ENCODE measurements at places on chromosomes 12 and 14. TPM values are rescaled to one million over a fixed set of nuclear protein-coding genes. Genes with fewer than 3 reads are reported as not detected.

GRCh38 chr12:103799857-103800771 is 40.9 kb downstream of the NT5DC3 start:
- H3K36me3 ChIP-seq: no peaks in the 10 kb centered on the region
- no peaks in the 10 kb centered on the region for H3K27me3 ChIP-seq
- peak overlapping the region; percentile 92 for H3K27ac ChIP-seq
- no peaks in the 10 kb centered on the region for H3K4me1 ChIP-seq
- no peak overlapping the region for H3K4me3 ChIP-seq

- no peak overlapping the region for H3K4me3 ChIP-seq
- no peak overlapping the region for H3K27ac ChIP-seq
- DNase-seq: no peak
- H3K4me1 ChIP-seq: no peaks in the 10 kb centered on the region
- no peaks in the 10 kb centered on the region for H3K36me3 ChIP-seq
Observed at GRCh38 chr12:73413051-73413450, 1124.6 kb upstream of the ATXN7L3B start.

DNA sequence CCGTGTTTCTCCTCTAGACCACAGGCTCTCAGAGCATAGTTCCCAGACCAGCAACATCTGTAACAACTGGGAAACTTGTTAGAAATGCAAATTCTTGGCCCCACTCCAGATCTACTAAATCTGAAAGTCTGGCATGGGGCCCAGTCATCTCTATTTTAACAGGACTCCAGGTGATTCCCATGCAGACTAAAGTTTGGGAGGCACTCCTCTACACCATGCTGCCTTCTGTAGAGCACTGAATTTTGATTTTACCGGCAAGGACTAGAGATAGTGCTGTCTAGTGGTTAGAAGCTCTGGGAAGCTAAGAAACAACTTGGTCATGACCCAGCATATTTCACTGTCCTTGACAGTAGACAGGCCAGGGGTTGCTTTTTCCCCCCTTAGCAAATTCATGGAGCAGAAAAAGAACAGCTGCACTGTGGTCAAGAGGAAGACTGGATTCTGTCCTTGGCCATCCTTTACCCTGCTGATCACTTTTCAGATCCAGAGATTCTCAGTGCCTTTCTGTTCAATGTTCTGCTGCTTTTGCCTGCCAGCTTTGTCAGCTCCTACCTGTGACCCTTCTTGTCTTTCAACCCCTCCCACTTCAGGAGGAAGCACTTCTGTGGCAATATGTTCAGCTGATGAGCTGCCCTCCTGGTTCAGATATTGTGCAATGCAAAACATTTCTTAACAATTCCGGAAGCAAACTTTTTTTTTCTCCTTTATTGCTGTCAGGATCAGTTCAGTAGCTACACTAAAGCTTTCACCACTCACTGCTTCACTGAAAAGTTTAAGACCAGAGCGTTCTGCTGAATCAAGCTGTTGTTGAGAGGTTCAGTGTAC is 133.8 kb upstream of the NUDT4 start:
- no peaks in the 10 kb centered on the region for H3K27me3 ChIP-seq
- H3K36me3 ChIP-seq: no peaks in the 10 kb centered on the region
- H3K4me1 ChIP-seq: no peaks in the 10 kb centered on the region
- H3K4me3 ChIP-seq: no peak overlapping the region
- peak; percentile 48 for DNase-seq
- H3K27ac ChIP-seq: peak overlapping the region; percentile 58

GRCh38 chr12:27015730-27016076 is 1.5 kb upstream of the TM7SF3 start:
- no peaks in the 10 kb centered on the region for H3K4me1 ChIP-seq
- H3K27ac ChIP-seq: peak overlapping the region; percentile 96
- no peak overlapping the region for H3K4me3 ChIP-seq
- H3K27me3 ChIP-seq: no peaks in the 10 kb centered on the region

AHNAK2 gene
- total RNA-seq: 46.7 TPM

SLC22A17 gene
- 52.1 TPM for total RNA-seq
